Lung (tissue), 17 donors: ENCODE measurements at places on chromosomes 4 and X. TPM values are rescaled to one million over a fixed set of nuclear protein-coding genes. Genes with fewer than 3 reads are reported as not detected.

DNA sequence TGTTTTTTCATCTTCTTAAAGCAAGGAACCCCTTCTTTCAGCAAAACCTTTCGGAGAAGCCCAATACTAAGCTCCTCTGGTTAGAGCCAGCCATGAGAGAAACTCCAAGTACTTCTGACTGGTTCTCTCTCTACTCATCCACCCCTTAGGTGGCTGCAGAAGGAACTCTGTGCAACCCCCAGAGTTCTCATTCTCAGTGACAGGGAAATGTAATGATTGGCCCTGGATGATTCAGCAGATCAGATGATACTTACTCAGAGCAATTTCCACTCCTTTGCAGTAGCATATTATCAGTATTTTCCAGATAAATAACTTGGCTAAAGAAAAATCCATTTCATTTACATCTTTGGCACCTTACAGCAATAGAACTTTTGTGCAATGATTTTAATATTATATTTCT lies 3.2 kb downstream of the SPP1 start:
- DNase-seq, result no peak

DNA sequence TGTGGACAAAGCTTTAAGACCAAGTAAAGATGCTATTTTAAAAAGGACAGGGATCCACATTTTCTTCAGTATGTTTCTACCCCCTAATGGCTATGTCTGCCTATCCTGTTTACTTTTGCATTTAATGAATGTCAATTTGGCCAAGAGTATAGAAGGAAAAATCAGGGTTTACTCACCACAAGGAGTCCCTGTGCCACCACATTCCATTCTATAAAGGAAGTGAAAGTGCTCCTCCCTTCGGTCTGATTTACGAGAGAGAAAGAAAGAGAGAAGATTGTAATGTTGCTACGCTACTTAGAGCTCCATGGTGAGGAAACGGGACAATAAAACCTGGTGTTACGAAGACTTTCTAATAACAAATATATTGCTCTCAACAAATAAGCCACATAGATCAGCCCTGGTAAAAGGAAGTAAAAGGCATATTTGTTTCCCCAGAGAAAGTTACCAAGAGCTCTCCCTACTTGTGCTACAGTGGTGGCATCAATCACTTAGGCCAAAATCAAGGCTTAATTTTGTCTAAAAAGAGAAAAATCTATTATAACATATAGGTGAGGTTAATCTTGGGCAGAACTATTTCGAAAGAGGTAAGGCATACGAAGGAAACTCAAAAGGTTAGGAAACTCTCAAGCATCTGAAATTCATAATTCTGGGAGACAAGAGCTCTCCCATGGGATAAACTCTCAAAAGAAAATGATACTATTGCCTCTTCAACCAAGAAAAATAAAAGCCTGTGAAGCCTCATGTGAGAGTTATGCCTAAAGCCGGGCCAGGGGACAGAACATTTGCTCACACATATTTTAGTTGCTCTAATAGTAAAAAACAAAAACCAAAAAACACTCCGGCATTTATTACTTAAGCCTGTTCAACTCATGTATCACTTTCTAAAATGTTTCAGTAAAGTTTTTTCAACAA lies 29.5 kb downstream of the TAPT1 start:
- peak; percentile 41 for DNase-seq

DNA sequence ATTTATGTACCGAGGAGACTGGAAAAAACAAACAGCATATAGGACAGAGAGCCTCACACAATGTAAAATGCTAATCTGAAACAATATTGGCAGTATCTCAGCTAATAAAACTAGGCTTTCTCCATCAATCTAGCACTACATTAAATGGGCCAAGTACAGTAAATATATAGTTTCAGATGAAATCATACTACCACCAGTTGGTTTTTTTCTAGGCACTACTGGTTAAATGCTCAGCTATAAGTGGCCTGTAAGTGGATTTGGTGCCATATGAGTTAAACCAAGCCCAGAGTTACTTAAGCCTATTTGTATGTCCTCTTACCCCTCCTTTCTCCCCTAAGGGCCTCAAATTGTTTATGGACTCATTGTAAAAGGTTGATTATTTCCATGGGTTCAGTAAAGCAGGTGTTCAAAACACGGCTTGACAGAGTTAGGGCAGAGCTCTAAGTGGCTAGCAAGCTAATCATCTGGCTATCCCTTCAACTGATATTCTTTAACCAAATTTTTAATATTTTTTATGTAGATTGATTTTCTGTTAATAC lies 57.5 kb downstream of the FAM13A start:
- no peak for DNase-seq

- no peak for DNase-seq
These were observed 133.4 kb upstream of the NR3C2 start for GRCh38 chr4:148575577-148575976.

DNA sequence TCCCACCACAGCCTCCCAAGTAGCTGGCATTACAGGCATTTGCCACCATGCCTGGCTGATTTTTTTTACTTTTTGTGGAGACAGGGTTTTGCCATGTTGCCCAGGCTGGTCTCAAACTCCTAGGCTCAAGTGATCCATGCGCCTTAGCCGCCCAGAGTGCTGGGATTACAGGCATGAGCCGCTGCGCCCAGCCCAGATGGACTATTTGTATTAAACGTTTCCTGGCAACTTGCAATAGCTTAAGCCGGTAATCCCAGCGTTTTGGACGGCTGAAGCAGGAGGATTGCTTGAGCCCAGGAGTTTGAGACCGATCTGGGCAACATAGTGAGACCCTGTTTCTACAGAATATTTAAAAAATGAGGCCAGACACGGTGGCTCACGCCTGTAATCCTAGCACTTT lies 18.4 kb downstream of the UBE2K start:
- DNase-seq, result no peak

The EPHA5 gene
- polyA plus RNA-seq, result 0.02 TPM

The C4orf54 gene
- under 0.01 TPM for polyA plus RNA-seq

The VSIG4 gene
- polyA plus RNA-seq, result 82.2 TPM

The PAK3 gene
- polyA plus RNA-seq, result 0.18 TPM
